NCI-H2227 treated with DMSO at 0.1 percent for 48 hours (cell line): ENCODE measurements at places on chromosomes 4 and X.

DNA sequence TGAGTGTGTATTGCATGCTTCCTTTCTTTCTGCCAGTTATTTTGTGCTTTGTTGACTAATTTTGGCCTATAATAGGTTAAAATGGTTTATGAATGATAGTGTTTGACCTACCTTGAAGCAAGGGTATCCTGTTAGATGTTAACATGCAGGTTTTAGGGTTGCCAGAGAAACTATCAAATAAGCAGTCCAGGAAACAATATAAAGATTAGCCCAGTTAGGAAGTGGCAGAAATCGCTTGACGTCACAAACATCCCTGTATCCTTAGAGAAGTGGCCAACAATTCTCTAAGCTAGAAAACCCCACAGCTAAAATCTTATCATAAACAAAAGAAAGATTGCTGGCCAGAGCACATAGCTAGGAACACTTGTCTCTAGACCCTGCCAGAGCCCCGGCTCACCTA is 3.8 kb downstream of the NAP1L5 start:
- DNase-seq = no peak

DNA sequence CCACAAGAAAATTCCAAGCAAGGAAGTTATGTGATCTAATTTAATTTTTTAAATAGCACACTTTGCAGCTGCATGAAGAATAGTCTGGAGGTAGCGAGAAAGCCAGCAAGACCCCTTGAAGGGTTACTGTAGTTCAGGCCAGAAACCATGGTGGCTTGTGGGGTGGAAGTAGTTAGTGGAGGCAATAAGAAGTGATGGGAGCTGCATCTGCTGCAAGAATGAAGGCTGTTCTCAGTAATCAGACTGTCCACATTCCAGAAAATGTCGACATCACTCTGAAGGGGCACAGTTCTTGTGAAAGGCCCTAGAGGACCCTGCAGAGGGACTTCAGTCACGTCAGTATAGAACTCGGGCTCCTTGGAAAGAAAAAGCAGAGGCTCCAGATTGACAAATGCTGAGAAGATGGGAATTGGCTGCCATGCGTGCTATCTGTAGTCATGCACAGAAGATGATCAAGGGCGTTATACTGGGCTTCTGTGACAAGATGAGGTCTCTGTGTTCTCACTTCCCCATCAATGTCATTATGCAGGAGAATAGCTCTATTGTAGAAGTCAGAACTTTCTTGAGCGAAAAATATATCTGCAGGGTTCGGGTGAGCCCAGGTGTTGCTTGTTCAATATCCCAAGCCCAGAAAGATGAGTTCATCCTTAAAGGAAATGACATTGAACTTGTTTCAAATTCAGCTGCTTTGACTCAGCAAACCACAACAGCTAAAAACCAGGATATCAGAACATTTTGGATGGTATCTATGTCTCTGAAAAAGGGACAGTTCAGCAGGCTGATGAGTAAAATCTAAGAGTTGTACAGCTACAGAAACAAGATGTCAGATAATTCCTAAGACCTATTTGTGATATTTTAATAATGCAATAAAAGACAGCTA is 254.2 kb downstream of the CBR4 start:
- no peak for DNase-seq

- no peak for DNase-seq
These were observed 247.8 kb downstream of the GRID2 start for GRCh38 chr4:92551616-92552015.

GRCh38 chr4:57078685-57079521 is 31.3 kb downstream of the IGFBP7 start:
- peak; percentile 2 for DNase-seq

DNA sequence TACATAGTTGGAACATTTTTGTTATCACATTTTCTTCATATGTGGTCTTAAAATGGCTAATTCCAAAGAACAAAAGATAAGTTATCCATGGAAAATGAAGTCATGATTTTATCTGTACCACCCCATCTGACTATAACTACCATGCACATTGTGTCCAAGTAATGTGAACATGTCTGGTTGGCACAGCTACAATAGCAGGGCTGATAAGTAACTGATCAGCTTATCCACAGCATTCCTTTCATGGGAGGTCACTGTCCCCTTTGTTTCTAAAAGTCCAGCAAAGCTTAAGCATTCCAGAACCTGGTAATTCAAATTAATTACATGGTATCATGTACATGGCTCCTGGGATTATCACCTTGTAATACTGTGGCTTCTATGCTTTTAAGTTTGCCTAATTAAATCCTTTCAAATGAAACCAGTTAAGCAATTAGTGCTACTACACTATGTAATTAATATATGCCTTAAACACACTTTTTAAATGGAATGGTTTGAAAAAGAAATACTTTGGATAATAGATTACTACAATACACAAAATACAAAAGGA is 21.1 kb upstream of the SORBS2 start:
- no peak for DNase-seq

- DNase-seq = no peak
These were observed 162.8 kb downstream of the NHS start for GRCh38 chrX:17537723-17538243.

GRCh38 chr4:13626492-13627177 is 890 bp downstream of the BOD1L1 start:
- DNase-seq = no peak

- DNase-seq = no peak
These were observed 114.0 kb downstream of the RAPGEF2 start for GRCh38 chr4:159216834-159217233.

DNA sequence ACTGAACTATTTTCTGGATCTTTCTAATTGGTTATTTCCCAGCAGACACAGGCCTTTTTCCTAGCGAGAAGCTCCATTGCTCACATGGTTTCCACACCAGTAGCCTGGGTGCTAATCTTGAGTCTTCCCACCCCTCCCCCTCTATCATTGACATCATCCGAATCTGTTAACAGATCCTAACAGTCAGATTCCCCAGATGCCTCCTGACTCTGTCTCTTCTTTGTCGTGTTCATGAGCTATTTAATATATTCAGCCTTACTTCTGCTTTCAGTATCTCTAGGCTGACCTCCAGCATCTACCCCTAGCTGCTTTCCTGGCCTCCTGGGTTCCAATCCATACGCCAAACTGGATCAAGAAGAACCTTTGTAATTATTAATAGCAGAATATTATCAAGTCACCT is 85.0 kb downstream of the CLNK start:
- DNase-seq = no peak

DNA sequence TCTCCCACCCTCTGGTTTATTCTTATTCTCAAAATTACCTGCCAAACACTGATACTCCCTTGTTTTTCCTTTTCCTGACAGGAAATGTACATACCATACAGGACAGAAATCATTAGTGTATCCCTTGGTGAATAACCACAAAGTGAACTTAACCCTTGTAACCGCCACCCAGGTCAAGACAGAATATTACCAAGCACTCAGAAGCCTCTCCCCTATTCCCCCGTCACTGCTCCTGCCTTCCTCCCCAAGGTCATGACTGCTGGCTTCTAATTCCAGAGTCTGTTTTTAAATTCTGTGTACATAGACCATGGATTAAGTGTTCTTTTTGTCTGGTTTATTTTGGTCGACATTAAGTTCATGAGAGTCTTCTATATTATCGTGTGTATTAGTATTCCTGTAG is 37.7 kb downstream of the HTT start:
- DNase-seq = no peak

GRCh38 chr4:11073621-11074051 is 355.1 kb downstream of the HS3ST1 start:
- no peak for DNase-seq

GRCh38 chrX:3550160-3550751 is 163.2 kb downstream of the PRKX start:
- no peak for DNase-seq
